ENCODE measurements at places on chromosomes 4 and X. TPM values are rescaled to one million over a fixed set of nuclear protein-coding genes. Genes with fewer than 3 reads are reported as not detected.

GRCh38 chrX:45172890-45173289, 27.8 kb downstream of the DIPK2B start:
- DNase-seq = peak; percentile 65

GRCh38 chrX:109797311-109797975, 64.4 kb upstream of the ACSL4 start:
- DNase-seq = peak; percentile 42

GRCh38 chr4:98572697-98573096, 85.7 kb downstream of the TSPAN5 start:
- DNase-seq = no peak

GRCh38 chr4:140311257-140311835, 62.1 kb upstream of the SCOC start:
- no peak for DNase-seq

DNA sequence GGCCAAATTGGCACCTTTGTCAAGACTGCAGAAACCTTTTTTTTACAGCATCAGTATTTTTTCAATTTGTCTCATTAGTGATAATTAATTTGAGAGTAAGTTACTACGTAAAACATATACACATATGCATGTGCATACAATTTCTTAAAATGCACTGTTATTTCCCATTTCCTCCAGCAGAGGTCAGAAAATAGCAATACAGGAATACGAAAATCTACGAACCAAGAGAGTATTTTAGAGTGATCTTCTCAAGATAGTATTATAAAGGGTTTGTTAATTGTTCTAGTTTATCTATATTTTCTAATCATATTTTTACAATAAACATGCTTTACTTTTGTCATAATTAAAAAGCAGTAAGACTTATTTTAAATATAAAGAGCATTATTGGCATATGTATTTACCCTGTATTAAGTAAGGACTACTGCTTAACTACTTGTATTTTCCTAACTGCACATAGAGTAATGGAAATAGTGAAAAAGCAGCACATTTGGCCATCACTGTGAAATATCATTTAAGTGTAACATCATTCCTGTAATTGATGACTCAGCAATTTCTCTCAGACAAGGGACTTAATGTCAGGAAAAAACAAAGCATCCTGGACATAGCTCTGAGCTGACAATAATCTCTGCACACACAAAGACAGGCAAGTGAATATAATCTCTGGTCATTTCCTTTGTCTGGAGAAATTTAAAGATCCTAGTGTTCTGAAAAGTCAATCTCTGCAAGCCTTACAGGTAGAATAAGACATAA, 45.6 kb downstream of the MAOB start:
- no peak for DNase-seq

The SLC25A5 gene
- 441 TPM for total RNA-seq

The PPARGC1A gene
- not detected for total RNA-seq

All from foreskin keratinocyte (primary cell).